Pulmonary artery endothelial cell (primary cell): ENCODE measurements at places on chromosomes 11 and 22. TPM values are rescaled to one million over a fixed set of nuclear protein-coding genes. Genes with fewer than 3 reads are reported as not detected.

Gene VWCE
- 1.7 TPM in 2 replicates for total RNA-seq

Gene C11orf87
- total RNA-seq, result not detected in 2 replicates

Gene OR4D5
- total RNA-seq, result not detected in 2 replicates

Gene PKDREJ
- total RNA-seq, result under 0.01 and 0.04 TPM in 2 replicates

Gene ROBO3
- 17.9 and 20.4 TPM in 2 replicates for total RNA-seq

Gene PRR33
- total RNA-seq, result not detected in 2 replicates

Gene FGF3
- not detected in 2 replicates for total RNA-seq

Gene MRPL49
- 52.2 and 58.2 TPM in 2 replicates for total RNA-seq

Gene ANO9
- total RNA-seq, result 0.07 TPM in 1 of 2 replicates, not detected in the other

Gene GTSE1
- 8.6 and 15.4 TPM in 2 replicates for total RNA-seq

Gene RTN4R
- total RNA-seq, result 0.32 and 0.46 TPM in 2 replicates

Gene CCDC34
- 4.6 and 6.9 TPM in 2 replicates for total RNA-seq

Gene MRPL17
- total RNA-seq, result 75.5 and 91.9 TPM in 2 replicates

Gene ARL14EP
- 20.9 and 25.1 TPM in 2 replicates for total RNA-seq

Gene CLMP
- 2.3 and 12.3 TPM in 2 replicates for total RNA-seq

Gene ART1
- total RNA-seq, result not detected in 2 replicates

Gene ABCG4
- 0.20 and 0.35 TPM in 2 replicates for total RNA-seq

Gene ZBTB44
- 20.0 and 25.4 TPM in 2 replicates for total RNA-seq

Gene C11orf97
- not detected in 2 replicates for total RNA-seq

Gene PYGM
- total RNA-seq, result 0.13 and 0.35 TPM in 2 replicates

Gene OR5A1
- not detected in 2 replicates for total RNA-seq

Gene PAMR1
- 0.33 TPM in 1 of 2 replicates, not detected in the other for total RNA-seq

Gene GLYAT
- not detected in 2 replicates for total RNA-seq

Gene SF1
- 74.6 and 107 TPM in 2 replicates for total RNA-seq

Gene DEUP1
- total RNA-seq, result not detected in 2 replicates

Gene THY1
- not detected in 2 replicates for total RNA-seq

Gene ALKBH3
- 28.2 and 42.8 TPM in 2 replicates for total RNA-seq

Gene APOA4
- not detected in 2 replicates for total RNA-seq

Gene RBX1
- 72.7 and 80.7 TPM in 2 replicates for total RNA-seq

Gene TMEM121B
- total RNA-seq, result 0.04 and 0.20 TPM in 2 replicates

Gene FGF4
- total RNA-seq, result not detected in 2 replicates

Gene SYT7
- total RNA-seq, result under 0.01 and 0.18 TPM in 2 replicates

Gene APOA5
- not detected in 2 replicates for total RNA-seq

Gene MISFA
- total RNA-seq, result 0.28 and 0.46 TPM in 2 replicates

Gene LRRC56
- total RNA-seq, result 0.40 and 0.46 TPM in 2 replicates

Gene IGLL5
- total RNA-seq, result not detected in 2 replicates

Gene CEND1
- 0.13 and 0.14 TPM in 2 replicates for total RNA-seq

Gene OR52I2
- not detected in 2 replicates for total RNA-seq

Gene ANGPTL5
- total RNA-seq, result not detected in 2 replicates

Gene PAK1
- 1.3 and 5.0 TPM in 2 replicates for total RNA-seq

Gene POU2AF1
- not detected in 2 replicates for total RNA-seq

Gene MRGPRX4
- total RNA-seq, result not detected in 2 replicates

Gene ZNF280A
- total RNA-seq, result not detected in 2 replicates

Gene P2RY2
- 2.3 and 6.3 TPM in 2 replicates for total RNA-seq

Gene NLRP6
- not detected in 2 replicates for total RNA-seq

Gene GLB1L2
- total RNA-seq, result 0.21 and 0.59 TPM in 2 replicates

Gene HTR3B
- not detected in 2 replicates for total RNA-seq

Gene PANX2
- 0.53 and 0.99 TPM in 2 replicates for total RNA-seq

Gene TBX10
- not detected in 2 replicates for total RNA-seq

Gene C11orf91
- total RNA-seq, result 0.13 TPM in 1 of 2 replicates, not detected in the other

Gene NPAS4
- not detected in 2 replicates for total RNA-seq

Gene SEPTIN3
- 0.07 TPM in 2 replicates for total RNA-seq
